ENCODE measurements at places on chromosomes 1 and 21.

GRCh38 chr1:98405581-98406074 is 255.9 kb upstream of the SNX7 start:
- no peak for DNase-seq

- DNase-seq = no peak
Observed at GRCh38 chr1:247908766-247909165, 11.3 kb upstream of the OR2T8 start.

DNA sequence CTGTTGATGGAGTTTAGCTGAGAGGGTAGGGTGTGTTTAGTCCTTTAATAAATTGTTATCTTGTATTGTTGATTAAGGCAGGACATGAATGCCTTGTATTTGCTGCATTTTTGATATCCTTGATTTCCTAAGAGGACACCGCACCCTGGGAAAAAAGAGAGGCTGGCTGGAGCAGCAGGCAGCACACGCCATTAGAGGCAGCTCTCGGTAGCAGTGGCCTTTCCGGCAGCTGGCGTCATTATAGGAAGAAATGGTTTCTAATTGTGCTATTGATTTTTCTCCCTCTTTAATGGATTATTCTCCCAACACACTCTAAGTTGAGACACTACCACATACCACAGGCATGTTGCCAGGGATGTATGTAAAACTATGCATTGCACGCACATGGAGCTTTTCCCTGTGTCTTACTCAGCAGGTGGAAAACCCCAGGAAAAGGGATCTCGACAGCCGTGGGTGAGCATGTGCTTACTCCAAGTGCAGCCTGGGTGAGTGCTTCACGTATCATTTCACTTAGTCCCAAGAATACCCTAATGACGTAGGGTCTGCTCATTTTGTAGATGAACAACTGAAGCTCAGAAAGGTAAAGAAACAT is 440.4 kb upstream of the RUNX1 start:
- DNase-seq = no peak

DNA sequence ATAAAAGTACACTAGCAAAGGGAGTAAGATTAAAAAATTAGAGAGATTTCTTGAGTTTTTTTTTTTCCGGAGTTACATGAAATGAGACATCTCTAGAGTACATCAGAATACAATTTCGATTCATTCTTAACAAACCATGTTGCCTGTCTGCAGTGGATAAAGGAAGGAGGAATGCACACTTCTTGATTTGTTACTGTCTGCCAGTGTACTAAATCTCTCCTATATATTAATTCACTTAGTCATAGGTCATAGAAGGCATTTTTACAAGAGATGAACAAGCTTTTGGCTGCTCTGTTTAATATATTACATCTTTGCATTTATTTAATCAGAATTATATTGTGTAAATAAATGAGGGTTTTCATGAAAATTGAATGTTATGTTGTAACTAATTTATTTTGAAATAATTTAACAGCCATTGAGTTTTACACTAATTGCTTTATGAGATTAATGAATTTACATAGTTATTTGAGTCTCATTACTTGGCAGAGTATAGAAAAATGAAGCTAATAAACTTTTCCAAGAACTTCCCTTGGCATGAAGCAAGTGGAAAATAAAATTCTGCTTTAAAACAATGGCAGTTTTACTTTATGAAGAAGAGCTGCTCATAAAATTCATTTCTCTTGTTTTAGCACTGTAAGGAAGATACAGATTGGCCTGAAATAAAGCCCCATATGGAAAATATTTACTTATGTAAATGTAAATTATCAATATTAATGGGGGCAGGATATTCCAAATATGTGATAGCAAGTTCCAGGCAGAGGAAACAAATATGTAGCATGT is 1284.7 kb downstream of the BRINP3 start:
- no peak for DNase-seq

- DNase-seq = no peak
Observed at GRCh38 chr1:9340172-9340854, 47.6 kb downstream of the SPSB1 start.

DNA sequence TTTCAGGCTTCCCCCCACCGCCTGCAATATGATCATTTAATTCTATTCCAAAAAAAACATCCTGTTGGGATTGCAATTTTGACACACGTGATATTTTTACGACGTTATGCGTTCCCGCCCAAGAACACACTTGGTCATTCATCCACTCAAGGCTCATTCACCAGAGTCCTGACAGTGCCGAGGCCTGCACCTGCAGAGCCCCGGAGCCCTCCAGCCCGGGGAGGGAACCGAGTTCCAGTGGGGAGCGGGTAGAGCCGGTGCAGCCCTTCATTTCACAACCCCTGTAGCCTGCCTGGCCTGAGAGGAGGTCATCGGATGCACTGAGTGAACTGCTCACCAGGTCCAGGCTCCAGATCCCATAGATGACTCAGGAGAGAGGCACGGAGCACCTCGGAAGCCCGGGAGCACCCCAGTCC is 156.0 kb upstream of the BACE2 start:
- no peak for DNase-seq

DNA sequence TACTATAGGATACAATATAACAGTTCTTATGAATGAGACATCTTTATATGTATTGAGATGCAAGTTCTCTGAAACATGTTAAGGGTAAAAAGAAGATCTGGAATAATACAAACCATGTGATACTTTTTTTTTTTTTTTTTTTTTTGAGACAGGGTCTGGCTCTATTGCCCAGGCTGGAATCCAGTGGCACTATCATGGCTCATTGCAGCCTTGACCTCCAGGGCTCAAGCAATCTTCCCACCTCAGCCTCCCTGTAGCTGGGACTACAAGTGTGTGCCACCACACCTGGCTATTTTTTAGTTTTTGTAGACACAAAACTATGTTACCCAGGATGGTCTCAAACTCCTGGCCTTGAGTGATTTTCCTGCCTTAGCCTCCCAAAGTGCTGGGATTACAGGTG is 22.1 kb upstream of the MCL1 start:
- no peak for DNase-seq

GRCh38 chr21:32712043-32712442 is 15.8 kb downstream of the SYNJ1 start:
- no peak for DNase-seq

- no peak for DNase-seq
Observed at GRCh38 chr1:2930913-2931723, 90.1 kb upstream of the ACTRT2 start.

- no peak for DNase-seq
Observed at GRCh38 chr1:40844887-40845878, 17.0 kb downstream of the CITED4 start.

DNA sequence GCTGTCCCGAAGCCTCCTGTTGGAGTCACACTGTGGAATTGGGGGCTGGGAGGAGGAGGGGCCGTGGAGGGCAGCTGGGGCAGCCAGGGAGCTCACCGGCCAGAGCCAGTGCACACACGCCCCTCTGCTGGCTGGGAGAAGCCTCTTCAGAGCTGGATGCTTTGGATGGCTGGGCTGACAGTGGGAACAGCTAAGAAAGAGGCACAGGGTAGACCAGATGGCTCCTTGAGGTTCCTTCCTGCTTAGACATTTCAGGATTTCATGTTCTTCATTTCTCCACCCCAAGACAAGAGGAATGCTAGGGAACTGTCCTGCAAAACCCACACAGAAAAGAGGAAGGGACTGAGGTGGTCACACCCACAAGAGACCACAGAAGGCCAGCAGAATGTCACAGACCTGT is 254.8 kb upstream of the VAMP3 start:
- DNase-seq = peak; percentile 3

GRCh38 chr1:14975119-14975518 is 178.4 kb upstream of the TMEM51 start:
- no peak for DNase-seq

GRCh38 chr1:183209533-183210158 is 23.6 kb downstream of the LAMC2 start:
- DNase-seq = no peak

GRCh38 chr1:208418667-208419066 is 174.5 kb upstream of the PLXNA2 start:
- no peak for DNase-seq
